Activated T-cell treated with anti-CD3 and anti-CD28 coated beads for 48 hours (primary cell): ENCODE measurements at places on chromosomes 5 and 9.

DNA sequence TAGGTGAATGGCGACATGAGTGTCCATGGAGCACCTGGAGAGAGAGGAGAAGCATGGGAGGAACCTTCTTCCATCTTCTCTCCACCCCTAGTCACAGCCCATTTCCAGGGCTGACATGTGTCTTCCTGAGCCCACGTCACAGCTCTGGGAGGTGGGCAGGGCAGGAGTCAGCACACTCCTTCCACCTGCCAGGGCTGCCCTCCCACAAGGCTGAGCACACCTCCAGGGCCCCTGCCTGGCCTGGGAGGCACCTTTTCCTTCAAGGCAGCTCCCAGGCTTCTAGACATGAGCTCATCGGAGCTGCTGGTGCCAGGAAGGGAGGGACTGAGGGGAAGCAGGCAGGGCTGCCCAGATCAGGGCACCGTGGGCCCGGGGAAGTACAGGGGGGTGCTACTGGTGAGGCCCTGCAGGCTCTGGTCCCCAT, 13.6 kb upstream of the SYNPO start:
- DNase-seq, result no peak

- DNase-seq, result no peak
These were observed 218.4 kb downstream of the CACNA1B start for GRCh38 chr9:138095813-138096518.

GRCh38 chr5:10505517-10506095, 58.3 kb upstream of the ANKRD33B start:
- no peak for DNase-seq

DNA sequence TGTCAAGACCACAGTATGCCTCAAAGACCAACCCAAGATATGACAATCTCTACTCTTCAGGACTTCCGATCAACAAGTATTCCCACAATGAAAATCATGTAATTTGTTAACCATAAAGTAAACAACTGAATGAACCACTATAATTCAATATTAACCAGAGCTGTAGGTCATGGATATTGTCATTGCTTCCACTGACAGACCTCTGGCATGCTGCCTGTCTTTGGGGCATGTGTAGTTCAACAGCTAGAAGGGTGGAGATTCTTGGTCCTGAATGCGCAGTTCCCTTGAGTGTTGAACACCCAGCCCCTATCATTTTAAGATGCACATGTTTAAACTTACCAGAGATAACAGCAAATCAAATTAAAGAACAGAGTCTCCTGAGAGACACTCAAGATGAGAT, 283.0 kb downstream of the CEMIP2 start:
- DNase-seq, result no peak

DNA sequence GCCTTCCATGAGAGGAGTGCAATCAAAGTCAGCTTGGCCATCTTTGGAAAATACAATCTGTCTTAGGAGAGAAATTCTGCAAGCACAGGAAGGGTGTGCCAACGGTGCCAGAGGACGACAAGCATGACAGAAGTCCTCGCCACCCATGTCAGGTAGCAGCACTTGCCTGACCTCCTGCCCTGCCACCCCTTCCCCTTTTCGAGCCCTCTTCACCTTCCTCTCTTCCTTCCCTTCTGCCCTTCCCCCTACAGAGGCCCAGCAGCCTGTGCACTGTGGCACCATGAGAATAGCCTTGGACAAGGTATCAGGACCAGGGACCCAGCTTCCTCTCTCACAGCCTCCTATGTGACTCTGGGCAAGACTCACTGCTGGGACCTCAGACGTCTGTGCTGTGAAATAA, 5.3 kb upstream of the UBE2QL1 start:
- DNase-seq, result no peak

DNA sequence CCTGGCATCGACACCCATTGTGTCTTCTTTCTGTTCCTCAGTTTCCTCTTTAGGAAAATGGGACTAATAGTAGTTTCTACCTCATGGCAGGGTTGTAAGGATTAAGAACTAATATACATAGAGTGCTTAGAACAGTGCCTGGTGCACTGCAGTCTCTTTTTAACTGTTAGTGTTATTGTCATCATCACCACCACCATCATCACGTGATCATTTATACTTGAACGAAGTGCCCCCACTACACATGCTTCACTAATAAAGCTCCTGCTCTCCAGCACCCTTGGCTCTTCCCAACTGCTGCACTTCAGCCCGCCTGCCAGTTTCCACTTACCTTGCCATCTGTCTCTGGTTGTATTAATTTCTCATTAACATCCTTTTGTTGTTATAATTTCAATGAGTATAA, 35.8 kb upstream of the MAST4 start:
- no peak for DNase-seq

- DNase-seq, result no peak
These were observed 220.8 kb downstream of the MRPS30 start for GRCh38 chr5:45029553-45029952.

- DNase-seq, result no peak
These were observed 7.4 kb downstream of the MEGF10 start for GRCh38 chr5:127298036-127298429.

GRCh38 chr5:159602434-159602833, 272.1 kb upstream of the IL12B start:
- DNase-seq, result no peak

GRCh38 chr9:36306471-36307306, 48.4 kb upstream of the GNE start:
- no peak for DNase-seq
